ENCODE measurements at places on chromosomes 13 and 19.

DNA sequence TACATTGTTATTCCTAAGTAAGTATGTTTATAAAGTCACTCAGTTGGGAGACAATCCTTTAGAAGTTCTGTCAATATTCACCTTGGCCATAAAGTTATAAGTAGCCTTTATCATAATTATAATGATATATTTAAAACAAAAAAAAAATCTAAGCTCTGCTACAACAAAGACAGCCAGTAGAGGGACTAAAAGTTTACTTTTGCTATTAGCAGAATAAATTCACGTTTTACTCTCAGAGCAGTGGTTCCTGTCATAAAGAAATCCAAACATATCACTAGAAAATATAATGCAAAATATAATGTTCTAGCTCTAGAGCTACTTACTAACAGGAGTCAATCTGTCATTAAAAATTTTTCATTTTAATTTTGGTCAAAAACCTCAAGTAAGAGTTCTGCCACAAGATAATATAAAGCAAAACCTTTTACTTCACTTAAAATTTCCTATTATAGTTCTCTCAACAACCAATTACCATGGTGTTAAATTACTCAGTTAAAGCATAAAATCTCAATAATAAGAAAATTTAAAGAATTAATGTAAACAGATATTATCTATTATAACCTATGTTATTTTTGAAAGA lies 17.7 kb downstream of the INTS6 start:
- DNase-seq = no peak

GRCh38 chr13:99958406-99959126 lies 13.0 kb downstream of the ZIC5 start:
- DNase-seq = no peak

- DNase-seq = no peak
Measured at GRCh38 chr13:46321494-46322225, 65.4 kb downstream of the RUBCNL start.

GRCh38 chr13:28067491-28067890 lies 32.9 kb downstream of the FLT3 start:
- no peak for DNase-seq

DNA sequence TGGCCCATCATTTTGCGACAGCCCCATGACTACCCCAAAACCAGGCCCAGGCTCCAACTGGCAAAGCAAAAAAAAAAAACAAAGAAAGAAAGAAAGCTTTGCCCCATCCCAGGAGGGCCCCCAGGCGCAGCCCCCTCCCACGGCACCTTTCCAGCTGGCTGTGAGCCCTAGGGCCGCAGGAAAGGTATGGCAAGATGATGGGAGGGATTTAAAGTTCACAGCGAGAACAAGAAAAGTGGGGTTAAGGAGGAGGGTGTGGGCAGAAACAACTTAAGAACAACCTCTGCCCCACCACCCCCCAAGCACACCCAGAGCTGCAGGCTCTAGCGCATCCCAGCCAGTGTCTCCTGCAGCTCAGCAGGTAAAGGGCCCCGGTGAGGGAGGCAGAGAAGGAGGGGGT lies at the start of gene CYP2F1:
Gene CYP2F1 (plus strand): TSS at position 301 of the 400 bp plus-strand sequence. CDS start 1,757 bp downstream, outside the sequence.
- no peak for DNase-seq

DNA sequence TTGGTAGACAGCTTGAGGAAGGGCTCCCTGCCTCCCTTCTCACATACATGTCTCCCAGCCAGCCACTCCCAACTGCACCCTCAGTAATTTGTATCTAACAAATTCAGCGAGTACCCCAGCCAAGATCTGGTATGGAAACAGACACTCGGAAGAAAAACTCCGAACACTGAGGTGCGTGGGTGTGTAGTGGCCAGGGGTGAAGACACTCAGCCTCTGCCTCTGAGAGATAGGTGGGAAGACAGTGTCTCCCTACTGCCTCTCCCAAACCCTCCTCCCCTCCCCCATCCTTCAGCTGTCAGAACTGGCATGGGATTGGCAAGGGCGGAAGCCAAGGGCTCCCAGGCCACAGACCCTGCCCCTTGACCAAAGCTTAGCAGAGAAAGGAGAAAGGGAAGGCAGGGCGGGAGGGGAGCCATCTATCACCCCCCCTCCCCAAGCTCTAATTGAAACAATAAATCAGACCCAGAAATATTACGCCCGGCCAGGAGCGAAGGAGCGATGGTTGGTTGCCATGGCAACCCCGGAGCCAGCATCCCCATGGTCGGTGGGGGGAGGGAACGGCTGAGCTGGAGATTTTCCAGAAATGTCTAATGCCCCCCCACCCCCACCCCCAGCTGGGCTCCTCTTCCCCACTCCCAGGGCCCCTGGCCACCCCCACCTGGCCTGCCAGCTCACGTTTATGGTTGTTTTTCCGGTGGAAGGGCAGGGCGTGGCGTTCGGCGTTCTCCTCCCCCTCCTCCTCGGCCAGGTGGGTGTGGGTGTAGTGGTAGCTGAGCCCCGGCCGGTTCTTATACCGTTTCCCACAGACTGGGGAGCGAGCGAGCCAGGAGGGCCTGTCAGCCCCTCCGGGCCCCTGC lies 7.0 kb downstream of the DPF1 start:
- DNase-seq = no peak

GRCh38 chr13:79915114-79915811 lies 425.7 kb downstream of the SPRY2 start:
- no peak for DNase-seq

DNA sequence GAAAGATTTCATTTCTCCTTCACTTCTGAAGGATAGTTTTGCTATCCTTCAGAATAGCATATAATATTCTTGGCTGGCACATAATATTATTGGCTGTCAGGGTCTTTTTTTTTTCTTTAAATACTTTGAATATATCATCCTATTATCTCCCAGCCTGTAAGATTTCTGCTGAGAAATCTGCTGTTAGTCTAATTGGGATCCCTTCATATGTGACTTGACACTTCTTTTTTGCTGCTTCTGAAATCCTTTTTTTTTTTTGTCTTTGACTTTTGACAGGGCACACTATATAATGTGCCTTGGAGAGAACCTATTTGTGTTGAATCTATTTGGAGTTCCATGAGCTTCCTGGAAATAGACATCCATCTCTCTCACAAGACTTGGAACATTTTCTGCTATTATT lies 136.9 kb upstream of the UBL3 start:
- DNase-seq = no peak

DNA sequence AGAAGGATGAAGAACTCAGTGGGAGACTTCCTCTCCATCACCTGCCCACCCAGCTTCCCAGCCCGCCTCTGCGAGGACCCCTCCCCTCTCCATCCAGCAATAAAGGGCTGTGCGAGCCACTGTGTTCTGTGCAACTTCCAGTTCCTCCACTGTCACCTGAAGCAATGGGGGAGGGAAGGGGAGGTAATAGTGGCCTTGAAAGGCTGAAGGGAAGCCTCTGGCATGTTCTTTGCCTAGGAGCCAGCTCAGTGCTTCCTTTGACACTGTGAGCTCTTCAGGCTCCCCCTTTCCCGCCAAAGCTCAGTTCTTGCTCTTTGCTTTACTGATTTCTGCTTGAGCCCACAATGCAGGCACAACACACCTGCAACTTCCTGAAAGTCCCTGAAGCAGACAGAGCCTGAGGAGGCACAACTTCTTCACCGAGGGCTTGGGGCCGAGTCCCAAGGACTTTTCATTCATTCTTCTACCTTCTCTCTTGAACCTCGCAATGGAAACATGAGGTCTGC lies 73.2 kb upstream of the DOCK9 start:
- DNase-seq = no peak

GRCh38 chr13:20544201-20544923 lies 18.7 kb upstream of the CRYL1 start:
- DNase-seq = no peak

DNA sequence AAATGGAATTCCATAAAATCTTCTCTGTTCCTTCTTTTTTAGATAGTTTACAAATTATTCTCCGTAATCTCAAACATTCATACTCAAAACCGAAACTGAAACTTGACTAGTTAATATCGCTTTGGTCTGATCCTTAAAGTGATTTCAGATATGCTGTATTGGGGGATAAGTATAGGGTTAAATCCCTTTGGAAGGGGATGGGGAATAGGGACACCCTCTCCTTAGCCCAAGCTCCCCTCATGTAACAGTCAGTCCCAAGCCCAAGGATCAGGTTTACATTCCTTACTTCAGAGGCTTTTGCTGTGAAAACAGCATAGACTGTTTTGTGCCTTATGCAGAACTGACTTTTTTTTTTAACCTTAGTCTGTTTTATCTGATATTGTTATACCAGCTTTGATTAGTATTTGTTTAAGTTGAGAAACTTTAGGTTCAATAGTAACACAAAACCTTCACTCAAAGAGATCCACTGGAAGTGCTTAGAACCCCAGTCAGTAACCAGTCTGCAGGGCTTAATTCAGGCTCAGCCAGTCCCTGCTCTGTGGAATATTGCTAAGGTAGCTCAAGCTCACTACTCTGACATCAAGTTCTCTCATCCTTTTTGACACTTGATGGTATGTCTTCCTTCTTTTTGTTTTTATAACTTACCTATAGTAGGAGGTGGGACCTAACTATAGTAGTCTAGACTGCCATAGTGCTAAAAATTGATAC lies 10.5 kb downstream of the CDADC1 start:
- no peak for DNase-seq

DNA sequence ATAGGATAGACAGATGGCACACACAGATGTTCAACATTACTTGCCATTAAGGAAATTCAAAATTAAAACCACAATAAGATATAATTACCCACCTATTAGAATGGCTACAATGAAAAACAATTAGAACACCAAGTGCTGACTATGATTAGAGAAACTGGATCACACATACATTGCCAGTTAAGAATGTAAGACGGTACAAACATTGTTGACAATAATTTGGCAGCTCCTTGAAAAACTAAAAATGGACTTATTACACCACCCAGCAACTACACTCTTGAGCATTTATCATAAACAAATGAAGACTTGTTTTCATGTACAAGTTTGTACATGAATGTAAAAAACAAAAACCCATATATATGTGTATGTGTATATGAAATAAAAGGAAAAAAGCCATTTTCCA lies 13.7 kb downstream of the ZNF461 start:
- DNase-seq = no peak

DNA sequence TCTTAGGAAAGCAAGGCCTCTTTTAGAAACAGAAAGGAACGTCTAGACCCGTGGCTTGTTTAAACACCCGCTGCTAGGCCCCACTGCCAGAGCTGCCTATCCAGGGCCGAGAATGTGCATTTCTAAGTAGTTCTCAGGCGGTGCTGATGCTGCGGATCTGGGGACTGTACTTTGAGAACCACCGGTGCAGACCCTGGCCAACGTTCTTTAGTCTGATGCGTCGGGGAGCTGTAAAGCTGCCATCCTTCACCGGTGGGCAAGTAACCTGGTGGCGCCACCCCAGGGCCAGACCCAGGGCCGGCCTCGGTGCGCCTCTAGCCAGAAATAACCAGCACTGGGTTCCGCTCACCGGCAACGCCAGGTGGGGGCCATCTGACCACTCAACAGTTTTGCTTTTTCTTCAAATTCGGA lies 47.1 kb downstream of the TGDS start:
- DNase-seq = no peak

- DNase-seq = no peak
Measured at GRCh38 chr13:76754414-76754813, 131.8 kb downstream of the KCTD12 start.

- DNase-seq = no peak
Measured at GRCh38 chr19:50632151-50632835, 7.4 kb downstream of the SYT3 start.
